ENCODE measurements at places on chromosomes 16 and 17.

DNA sequence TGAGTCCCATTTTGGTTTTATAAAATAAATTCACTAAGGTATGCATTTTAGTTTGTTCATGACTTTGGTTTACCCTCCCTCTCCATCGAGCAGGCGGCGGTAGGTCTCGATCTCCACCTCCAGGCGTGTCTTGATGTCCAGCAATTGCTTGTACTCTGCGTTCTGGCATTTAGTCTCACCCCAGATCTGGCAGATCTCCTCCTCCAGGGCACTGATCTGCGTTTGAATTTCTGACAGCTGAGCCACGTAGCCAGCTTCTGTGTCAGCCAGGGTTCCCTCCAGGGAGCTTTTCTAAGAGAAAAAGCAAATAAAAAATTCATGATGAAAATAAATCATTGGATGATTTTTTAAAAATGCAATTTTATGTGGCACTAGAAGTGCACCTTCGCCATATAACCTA is 4.2 kb downstream of the KRT24 start:
- no peak for DNase-seq

GRCh38 chr17:78829477-78829876 is 11.1 kb downstream of the USP36 start:
- no peak for DNase-seq

DNA sequence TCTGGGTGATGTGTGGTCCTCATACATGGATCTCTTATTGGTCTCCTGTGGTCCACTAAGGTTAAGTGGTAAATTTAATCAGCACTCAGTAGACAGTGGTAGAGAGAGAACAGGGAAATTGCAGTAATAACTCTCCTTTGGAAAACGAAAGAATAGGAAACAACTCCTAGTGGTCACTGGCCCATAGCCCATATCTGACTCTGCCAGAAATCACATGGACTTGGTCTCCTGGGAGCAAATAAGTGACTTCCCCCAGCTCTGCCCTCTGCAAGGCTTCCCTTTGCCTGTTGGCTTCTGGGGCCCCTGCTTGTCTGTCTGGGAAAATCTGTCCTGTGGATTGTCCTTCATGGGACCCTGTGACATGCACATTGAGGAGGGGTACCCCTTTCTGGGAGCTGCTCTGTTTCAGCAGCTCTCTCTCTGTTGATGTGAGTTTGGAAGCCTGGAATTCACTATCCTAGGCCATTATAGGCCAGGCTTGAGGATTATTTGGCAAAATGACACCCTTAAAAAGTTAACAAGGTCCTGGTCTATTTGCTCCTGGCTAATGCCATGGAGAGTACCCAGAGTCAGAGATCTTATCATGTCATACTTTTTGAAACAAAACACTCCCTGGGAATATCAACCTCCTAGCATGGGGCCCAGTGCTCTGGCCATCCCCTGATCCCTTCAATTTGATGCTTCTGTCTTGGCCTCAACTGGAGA is 58.0 kb upstream of the HNF1B start:
- DNase-seq: no peak

DNA sequence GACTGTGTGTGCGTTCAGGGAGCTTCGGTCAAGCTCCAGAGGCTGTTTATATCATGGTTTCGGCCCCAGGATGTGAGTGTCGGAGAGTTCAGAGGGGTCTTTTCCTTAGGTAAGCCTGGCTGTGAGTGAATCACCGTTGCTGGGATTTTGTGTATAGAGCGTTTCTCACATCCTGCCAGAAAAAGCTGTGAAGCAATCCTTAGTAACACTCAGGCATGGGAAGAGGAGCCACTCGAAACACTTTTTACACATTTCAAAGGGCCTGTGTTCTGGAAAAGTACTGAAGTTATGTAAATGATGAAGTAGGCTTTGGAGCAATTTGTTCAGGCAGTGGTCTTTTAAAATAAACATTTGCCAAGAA is 662 bp downstream of the PGS1 start:
- no peak for DNase-seq

GRCh38 chr17:58338454-58338840 is 9.9 kb upstream of the TSPOAP1 start:
- DNase-seq: no peak

DNA sequence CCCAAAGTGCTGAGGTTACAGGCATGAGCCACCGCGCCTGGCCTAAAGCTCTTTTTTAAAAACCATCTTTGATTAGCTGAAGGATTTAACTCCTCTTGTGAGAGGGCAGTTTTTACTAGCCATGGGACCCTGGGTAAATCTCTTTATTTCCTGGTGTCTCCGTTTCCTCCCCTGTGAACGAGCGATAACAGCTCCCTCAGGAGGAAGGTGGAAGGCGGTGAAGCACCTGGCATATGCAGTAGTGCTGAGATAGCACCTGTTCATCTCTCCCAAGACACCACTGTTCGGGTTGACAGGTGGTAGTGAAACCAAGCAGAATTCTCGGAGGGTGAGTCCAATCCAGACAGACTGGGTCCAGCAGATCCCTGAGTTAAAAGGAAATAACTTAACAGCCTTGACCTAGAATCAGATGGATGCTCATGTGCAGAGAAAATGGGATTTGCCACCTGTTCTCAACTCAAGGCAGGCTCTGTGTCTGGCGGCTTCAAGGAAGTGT is 86.2 kb downstream of the CRISPLD2 start:
- no peak for DNase-seq
